ENCODE measurements at places on chromosomes 16 and 17.

DNA sequence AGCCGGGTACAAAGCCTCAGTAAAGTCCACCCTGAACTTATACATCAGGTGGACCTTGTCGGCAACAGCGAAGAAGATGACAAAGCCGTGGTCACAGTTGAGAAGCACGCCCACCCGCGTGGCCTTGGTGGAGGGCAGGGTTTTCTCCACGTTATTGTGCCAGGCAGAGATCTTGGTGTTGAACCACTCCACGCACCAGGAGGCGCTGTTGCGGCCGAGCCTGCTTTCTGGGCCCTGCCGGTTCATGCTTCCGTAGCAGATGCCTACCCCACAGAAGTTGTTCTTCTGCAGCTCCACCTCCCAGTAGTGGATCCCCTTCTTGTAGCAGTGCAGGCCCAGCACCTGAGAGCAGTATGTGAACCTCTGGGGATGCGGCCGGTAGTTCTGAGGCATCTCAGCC lies 22.1 kb downstream of the TRIM25 start:
- DNase-seq, result no peak

- no peak for DNase-seq
Observed at GRCh38 chr17:59026176-59026939, 80.3 kb downstream of the TRIM37 start.

GRCh38 chr16:12350945-12351344 lies 374.4 kb downstream of the SNX29 start:
- no peak for DNase-seq

GRCh38 chr17:10789694-10790271 lies 14.1 kb downstream of the TMEM238L start:
- DNase-seq, result no peak

GRCh38 chr17:3827124-3827773 lies 18.8 kb downstream of the NCBP3 start:
- peak; percentile 42 for DNase-seq

- DNase-seq, result no peak
Observed at GRCh38 chr16:68792465-68793324, 50.6 kb upstream of the TANGO6 start.

Data from stimulated activated CD4-positive, alpha-beta T cell treated with anti-CD3 and anti-CD28 coated beads, TNF-alpha, amount 100 ng/mL, for 24 hours (primary cell).